ENCODE measurements at places on chromosomes 6 and 20. TPM values are rescaled to one million over a fixed set of nuclear protein-coding genes. Genes with fewer than 3 reads are reported as not detected.
A peak's percentile ranks its signal among the peaks of the same experiment; 100 is the strongest.

Gene ERVFRD-1
- total RNA-seq: not detected

GRCh38 chr6:10733151-10733715, 10.4 kb downstream of the TMEM14C start:
- H3K27ac ChIP-seq: peak overlapping the region; percentile 57
- H3K27me3 ChIP-seq: no peaks in the 10 kb centered on the region
- no peak for DNase-seq

Gene RIMS4
- 24.8 TPM for total RNA-seq

Gene MOG
- total RNA-seq: 1.2 TPM

All from WTC11 (cell line).